ENCODE measurements at places on chromosomes 6 and 20. TPM values are rescaled to one million over a fixed set of nuclear protein-coding genes. Genes with fewer than 3 reads are reported as not detected.

Gene DLK2
- total RNA-seq = 8.1 TPM

Gene EPHA7
- total RNA-seq = 0.15 TPM

Gene BHLHE23
- total RNA-seq = not detected

Gene FAM162B
- total RNA-seq = not detected

Gene OLIG3
- total RNA-seq = not detected

Gene LY6G6F
- not detected for total RNA-seq

Measured in A549 treated with Hydrocortisone at 1 μM for 4 hours (cell line).